ENCODE measurements at places on chromosomes 12 and 14. TPM values are rescaled to one million over a fixed set of nuclear protein-coding genes. Genes with fewer than 3 reads are reported as not detected.

Gene SLC39A2
- total RNA-seq: 0.53 TPM

Gene LTB4R2
- 1.3 TPM for total RNA-seq

Gene KANSL2
- 43.5 TPM for total RNA-seq

DNA sequence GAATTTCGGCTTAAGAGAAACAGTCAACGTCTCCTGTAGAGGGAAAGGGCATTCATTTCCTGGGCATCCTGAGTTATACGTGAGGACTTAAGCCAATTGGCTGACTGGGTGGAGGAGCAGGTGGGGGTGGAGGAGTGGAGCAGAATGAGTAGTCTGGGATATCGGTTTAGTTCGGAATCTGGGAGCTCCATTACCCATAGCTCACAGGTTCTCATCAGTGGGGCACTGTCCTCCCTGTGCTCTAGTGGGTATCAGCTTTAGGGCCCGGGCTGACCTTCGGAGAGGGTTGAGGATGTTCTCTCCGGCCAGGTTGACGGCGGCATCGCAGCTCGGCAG, 704 bp downstream of the SDR39U1 start:
- no peak for ATAC-seq

DNA sequence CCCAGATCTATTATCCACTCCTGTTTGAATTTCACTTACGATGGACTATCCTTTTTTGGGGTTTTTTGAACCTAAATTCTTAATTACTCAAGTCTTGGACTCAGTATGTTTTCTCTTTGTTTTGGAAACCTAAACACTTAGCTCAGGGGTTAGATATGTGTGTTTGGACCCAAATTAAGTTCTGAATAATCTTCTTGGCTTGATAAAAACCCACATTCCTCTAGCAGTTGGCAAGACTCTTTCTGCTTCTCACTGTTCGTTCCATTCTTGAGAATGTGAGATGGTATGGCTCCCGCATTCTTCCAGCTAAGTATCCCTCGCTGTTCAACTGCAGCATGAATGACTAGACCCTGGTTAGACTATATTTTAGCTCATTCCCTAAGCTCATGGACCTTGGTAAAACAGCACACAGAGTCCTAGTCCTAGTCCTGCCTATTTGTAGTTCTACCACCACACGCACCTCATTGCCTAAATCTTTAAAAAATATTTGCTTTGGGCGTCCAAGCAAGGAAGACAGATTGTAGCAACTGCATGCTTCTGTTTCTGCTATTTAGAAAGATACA, 860.0 kb downstream of the RPS29 start:
- ATAC-seq: no peak

DNA sequence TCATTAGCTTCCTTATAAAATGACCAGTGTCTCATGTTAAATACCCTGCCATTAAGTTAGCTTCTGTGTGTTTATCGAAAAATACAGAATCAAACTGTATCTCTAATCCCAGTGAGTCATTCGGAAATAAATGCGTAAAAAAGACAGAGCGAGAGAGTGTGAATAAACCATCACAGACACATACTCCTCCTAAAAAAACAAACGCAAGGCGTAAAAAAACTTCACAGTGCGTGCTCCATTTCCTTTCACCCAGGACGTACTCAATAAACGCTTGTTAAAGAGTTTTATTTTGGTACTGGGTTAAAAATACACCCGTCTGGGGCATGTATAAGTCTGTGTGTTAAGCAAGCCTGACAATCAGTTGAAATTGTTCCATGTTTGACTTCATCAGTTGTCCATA, 58.8 kb upstream of the ISM2 start:
- no peak for ATAC-seq

- no peak for ATAC-seq
These were observed 73.7 kb upstream of the DBX2 start for GRCh38 chr12:45124485-45125155.

- peak; percentile 62 for ATAC-seq
These were observed 45.2 kb upstream of the C14orf132 start for GRCh38 chr14:95993768-95994592.

- no peak for ATAC-seq
These were observed 139.8 kb downstream of the TMTC2 start for GRCh38 chr12:82826505-82826904.

- peak; percentile 7 for ATAC-seq
These were observed 3.9 kb upstream of the KRT79 start for GRCh38 chr12:52837781-52838608.

GRCh38 chr12:5195691-5196090, 152.0 kb downstream of the KCNA5 start:
- ATAC-seq: no peak

DNA sequence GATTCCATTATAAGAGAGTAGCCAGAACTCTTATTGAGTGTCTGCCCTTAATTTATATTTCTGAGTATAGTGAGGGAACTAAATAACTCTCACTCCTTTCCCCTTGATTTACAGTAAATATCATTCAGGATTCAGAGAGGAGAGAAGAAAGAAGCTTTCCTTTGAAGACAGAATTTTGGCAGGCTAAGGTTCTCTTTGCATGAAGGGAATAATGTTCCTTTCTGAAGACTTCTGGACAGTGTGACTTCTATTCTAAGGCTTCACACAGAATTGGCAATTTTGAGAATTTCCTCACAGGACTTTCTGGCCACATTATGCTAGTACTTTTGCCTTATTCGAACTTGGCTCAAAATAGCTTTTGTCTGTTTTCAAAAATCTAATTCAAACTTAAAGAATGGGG, 352.2 kb upstream of the FBXO33 start:
- ATAC-seq: no peak

GRCh38 chr14:89481196-89481595, 64.2 kb upstream of the FOXN3 start:
- no peak for ATAC-seq

DNA sequence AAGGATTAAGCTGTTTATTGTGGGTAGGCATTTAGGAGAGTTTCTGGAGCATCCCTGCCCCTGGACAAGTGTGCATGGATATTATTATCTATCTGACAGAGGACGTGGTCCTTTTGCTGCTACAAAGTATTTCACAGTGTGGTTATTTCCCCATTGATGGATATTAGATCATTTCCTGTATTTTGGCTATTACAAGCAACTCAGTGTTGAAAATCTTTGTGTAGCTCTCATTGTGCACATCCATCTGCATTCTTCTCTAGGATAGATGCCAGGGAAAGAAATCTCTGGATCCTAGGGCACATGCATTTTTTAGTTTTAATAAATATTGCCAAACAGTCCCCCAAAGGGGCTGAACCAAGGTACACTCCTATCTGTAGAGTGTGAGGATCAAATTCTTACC, 154.3 kb upstream of the SRRM4 start:
- ATAC-seq: no peak

DNA sequence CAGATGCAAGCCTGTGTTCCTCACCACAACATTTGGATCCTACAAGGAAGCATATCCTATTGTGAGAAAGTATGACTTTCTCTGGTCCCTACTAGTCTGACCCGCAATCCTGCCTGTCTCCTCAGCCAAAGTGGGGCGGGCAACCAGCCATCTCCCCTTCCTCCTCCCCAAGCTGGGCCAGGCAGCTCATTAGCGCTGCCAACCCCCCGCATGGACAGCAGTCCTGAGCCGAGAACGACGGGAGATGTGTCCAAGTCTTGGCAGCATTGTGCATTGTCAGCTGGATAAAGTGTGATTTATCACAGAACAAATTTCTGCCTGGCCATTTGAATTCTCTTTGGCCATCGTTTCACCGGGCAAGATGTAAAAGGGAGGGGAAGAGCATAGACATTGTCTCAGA, 139.4 kb downstream of the SLC15A4 start:
- no peak for ATAC-seq

GRCh38 chr12:49039421-49040363, 20.9 kb downstream of the KMT2D start:
- ATAC-seq: no peak

Measured in motor neuron (in vitro differentiated cells).